ENCODE measurements at places on chromosomes 6 and 20. TPM values are rescaled to one million over a fixed set of nuclear protein-coding genes. Genes with fewer than 3 reads are reported as not detected.

IRF4 gene
- total RNA-seq = 5.8 TPM

ADAM33 gene
- 28.5 TPM for total RNA-seq

ZNF391 gene
- total RNA-seq = 4.5 TPM

LTA gene
- not detected for total RNA-seq

RTN4IP1 gene
- 3.7 TPM for total RNA-seq

LCA5 gene
- total RNA-seq = 9.0 TPM

TAB2 gene
- 57.3 TPM for total RNA-seq

GPR63 gene
- total RNA-seq = 1.7 TPM

HLA-DRB5 gene
- total RNA-seq = 5.5 TPM

ANKRD66 gene
- not detected for total RNA-seq

RNF182 gene
- not detected for total RNA-seq

TBXT gene
- total RNA-seq = not detected

CALHM4 gene
- total RNA-seq = not detected

SDHAF4 gene
- total RNA-seq = 7.4 TPM

OR2B6 gene
- total RNA-seq = not detected

FAM217A gene
- not detected for total RNA-seq

OVOL2 gene
- total RNA-seq = not detected

SMLR1 gene
- not detected for total RNA-seq

NKX2-4 gene
- not detected for total RNA-seq

TMEM14B gene
- 73.3 TPM for total RNA-seq

ZBP1 gene
- total RNA-seq = 0.56 TPM

FLRT3 gene
- 11.9 TPM for total RNA-seq

RSPO3 gene
- 40.1 TPM for total RNA-seq

OPRL1 gene
- 4.4 TPM for total RNA-seq

DACT2 gene
- 0.63 TPM for total RNA-seq

SEL1L2 gene
- not detected for total RNA-seq

SIM1 gene
- not detected for total RNA-seq

MLN gene
- not detected for total RNA-seq

ENPP5 gene
- 8.6 TPM for total RNA-seq

EPHA7 gene
- not detected for total RNA-seq

CD93 gene
- 104 TPM for total RNA-seq

BHLHE23 gene
- not detected for total RNA-seq

CCDC170 gene
- total RNA-seq = 2.4 TPM

LRRN4 gene
- total RNA-seq = not detected

NFATC2 gene
- 4.1 TPM for total RNA-seq

C20orf144 gene
- not detected for total RNA-seq

RAB44 gene
- 0.19 TPM for total RNA-seq

ATXN1 gene
- 26.4 TPM for total RNA-seq

MAS1 gene
- total RNA-seq = under 0.01 TPM
